Activated naive CD4-positive, alpha-beta T cell treated with anti-CD3 and anti-CD28 coated beads, Interleukin-2, amount 10 ng/mL, durations not matched to agents 5 hours and 36 hours (primary cell): ENCODE measurements at places on chromosomes 3 and 15. TPM values are rescaled to one million over a fixed set of nuclear protein-coding genes. Genes with fewer than 3 reads are reported as not detected.

Gene PRICKLE2
- total RNA-seq = not detected

Gene PLSCR2
- not detected for total RNA-seq

Gene GP9
- total RNA-seq = not detected

Gene GPR27
- total RNA-seq = 0.46 TPM

Gene SGO1
- 28.7 TPM for total RNA-seq

Gene PCCB
- 20.7 TPM for total RNA-seq

Gene ITPKA
- 0.33 TPM for total RNA-seq

Gene GOLGA8T
- 0.28 TPM for total RNA-seq

Gene SLC49A4
- total RNA-seq = 4.0 TPM

Gene CEP19
- 6.7 TPM for total RNA-seq

Gene NDN
- 4.1 TPM for total RNA-seq

Gene THSD4
- total RNA-seq = not detected

Gene SLC2A2
- total RNA-seq = not detected

Gene POPDC2
- 3.8 TPM for total RNA-seq

Gene GOLGA8J
- not detected for total RNA-seq

Gene THAP10
- total RNA-seq = not detected

Gene RCCD1
- 26.7 TPM for total RNA-seq

Gene CD200
- 8.6 TPM for total RNA-seq

Gene CACNA2D3
- total RNA-seq = not detected

Gene PRSS50
- total RNA-seq = not detected

Gene GOLGA6C
- not detected for total RNA-seq

Gene KIF9
- total RNA-seq = 2.9 TPM

Gene ERICH6
- total RNA-seq = 0.36 TPM

Gene SUSD5
- total RNA-seq = not detected

Gene CFAP91
- total RNA-seq = not detected

Gene MEGF11
- total RNA-seq = not detected

Gene MUSTN1
- total RNA-seq = 1.7 TPM

Gene C3orf49
- not detected for total RNA-seq

Gene MRPL47
- 27.6 TPM for total RNA-seq

Gene LDHAL6B
- not detected for total RNA-seq

Gene ZNF717
- 16.5 TPM for total RNA-seq

Gene BCHE
- total RNA-seq = not detected

Gene UBL7
- total RNA-seq = 51.2 TPM

Gene SI
- not detected for total RNA-seq

Gene KLHL40
- total RNA-seq = not detected

Gene MOBP
- not detected for total RNA-seq
